ENCODE measurements at places on chromosomes 12 and 14.

- DNase-seq = no peak
These were observed 3.5 kb downstream of the LPAR5 start for GRCh38 chr12:6632026-6632983.

DNA sequence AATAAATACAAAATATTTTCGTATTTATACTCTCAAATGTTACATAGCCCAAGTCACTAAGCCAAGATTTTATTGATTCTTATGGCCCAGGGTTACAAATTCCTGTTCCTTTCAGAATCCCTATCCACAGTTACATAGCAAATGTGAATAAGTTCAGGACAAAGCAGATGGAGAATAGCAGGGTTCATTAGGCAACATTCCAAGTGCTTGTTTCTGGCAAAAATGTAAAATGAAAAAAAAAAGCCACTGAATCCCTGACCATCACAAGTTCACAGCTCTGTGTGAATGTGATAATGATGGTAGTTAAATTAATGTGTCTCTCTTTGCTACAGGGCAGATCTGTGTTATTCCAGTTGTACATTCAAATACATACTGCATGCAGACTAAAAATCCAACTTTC is 74.6 kb downstream of the KCNC2 start:
- DNase-seq = no peak

- DNase-seq = no peak
These were observed 50.3 kb upstream of the PPP2R5C start for GRCh38 chr14:101711041-101711856.

DNA sequence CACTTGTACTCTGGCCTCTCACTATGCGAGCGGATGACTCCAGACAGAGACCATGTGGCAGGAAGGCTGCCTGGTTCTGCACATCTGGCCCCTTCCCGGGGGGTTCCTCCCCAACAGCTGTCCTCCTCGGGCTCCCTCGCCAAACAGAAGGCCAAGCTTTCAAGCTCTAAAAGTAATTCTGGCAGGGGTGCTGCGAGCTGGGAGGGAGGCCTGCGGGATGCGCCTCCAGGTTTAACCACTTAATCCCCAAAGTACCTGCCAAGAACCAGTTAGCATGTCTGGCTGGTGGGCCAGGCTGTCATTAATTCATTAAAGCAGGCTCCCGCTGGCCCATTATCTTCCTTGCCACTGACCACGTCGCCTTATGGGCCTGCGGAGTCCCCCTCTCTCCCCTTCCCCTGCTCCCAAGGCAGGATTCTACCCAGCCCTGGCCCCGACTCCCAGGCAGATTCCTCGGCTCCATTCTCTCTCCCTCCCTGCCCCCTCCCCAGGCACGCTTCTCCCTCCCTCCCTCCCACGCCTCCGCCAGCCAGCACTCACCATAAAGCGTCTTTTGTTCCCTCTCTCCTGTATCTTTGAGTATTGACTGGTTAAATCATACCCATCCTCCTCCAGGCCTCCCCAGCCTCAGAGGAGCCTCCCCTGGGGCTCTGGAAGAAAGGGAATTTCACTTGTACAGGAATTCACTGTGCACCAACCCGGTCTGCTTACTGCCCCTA is 4.9 kb downstream of the HRK start:
- DNase-seq = no peak

DNA sequence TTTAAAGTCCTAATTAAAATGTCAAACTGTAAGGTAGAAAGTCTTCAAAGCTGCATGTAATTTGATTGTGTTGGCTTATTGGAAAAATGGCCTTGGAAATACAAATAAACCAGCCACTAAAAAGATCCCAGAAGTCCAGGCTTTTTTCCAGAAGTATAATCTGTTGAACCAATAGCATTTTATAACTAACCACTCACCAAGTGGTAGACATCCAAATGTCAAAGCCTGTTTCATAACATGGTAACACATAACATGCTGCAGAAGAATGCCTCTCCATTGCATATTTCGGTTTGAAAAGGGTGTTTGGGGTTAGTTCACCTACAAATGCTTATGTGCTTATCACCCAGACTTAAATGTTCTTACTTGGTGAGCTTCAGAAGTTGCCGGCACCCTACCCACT is 183.7 kb upstream of the DIO2 start:
- DNase-seq = no peak

DNA sequence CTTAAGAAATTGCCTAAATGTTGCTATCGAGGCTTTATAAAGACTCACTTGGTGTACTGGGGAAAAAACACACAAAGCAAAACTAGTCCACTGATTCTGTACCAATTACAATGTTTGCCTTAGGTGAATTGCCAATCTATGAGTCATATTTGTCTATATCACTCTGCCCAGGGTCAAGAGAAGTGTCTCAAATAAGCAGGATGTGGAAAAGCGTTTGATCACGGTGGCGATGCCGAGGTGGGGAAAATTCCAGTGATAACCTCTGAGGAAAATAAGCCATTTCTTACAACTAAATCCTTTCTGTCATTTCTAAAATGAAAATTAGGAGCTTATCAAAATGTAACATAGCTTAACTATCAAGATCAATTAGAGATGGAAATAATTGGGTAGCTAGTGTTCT is 148.6 kb upstream of the DIO3 start:
- no peak for DNase-seq

DNA sequence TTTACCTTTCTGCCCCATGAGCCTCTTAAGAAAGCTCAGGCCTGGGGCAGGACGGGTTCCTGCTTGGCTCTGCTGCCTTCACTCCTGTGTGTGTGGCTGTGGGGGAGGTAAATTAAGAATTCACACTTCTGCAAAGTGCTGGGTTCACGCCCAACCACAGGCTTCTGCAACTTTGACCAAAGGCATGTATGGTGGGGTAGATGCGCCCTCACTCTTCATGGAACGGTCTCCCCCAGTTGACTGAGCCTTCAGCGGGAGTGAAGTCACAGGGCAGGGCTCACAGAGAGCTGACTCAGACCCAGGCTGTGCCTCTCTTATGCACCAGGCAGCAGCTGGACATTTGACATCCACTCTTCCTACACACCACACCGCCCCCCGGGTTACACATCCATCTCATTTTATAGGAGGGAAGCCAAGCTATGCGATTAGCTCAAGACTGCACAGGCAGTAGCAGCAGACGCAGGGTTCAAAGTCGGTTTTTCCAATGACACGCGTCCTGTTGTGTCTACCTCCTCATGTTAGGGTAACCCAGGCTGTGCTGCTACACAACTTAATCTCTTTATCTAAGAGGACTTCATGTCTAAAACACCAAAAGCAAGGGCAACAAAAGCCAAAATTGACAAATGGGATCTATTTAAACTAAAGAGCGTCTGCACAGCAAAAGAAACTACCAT is 15.4 kb upstream of the BCL11B start:
- peak; percentile 47 for DNase-seq

- DNase-seq = no peak
These were observed 76.1 kb downstream of the RMST start for GRCh38 chr12:97538705-97539104.

DNA sequence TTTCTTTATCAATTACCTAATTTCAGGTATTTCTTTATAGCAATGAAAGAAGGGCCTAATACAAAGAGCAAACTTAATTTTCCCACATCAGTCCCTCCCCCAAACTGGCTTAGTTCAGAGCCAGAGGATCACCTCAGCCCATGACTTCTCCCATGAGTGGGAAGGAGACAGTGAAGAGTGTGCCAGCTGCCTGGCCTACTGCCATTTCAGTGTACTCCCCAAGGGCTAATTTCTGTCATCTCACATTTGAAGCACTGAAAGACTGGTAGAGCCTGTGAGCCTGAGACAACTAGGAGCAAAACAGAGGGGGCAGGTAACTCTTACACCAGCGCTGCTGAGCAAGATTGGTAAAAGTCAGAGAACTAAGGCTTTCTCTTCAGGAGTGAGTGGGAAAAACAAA is 29.1 kb upstream of the ADAM20 start:
- no peak for DNase-seq

GRCh38 chr12:53941187-53941586 is 2.6 kb downstream of the HOXC13 start:
- no peak for DNase-seq

- DNase-seq = no peak
These were observed 3.9 kb upstream of the KRT79 start for GRCh38 chr12:52837781-52838608.

DNA sequence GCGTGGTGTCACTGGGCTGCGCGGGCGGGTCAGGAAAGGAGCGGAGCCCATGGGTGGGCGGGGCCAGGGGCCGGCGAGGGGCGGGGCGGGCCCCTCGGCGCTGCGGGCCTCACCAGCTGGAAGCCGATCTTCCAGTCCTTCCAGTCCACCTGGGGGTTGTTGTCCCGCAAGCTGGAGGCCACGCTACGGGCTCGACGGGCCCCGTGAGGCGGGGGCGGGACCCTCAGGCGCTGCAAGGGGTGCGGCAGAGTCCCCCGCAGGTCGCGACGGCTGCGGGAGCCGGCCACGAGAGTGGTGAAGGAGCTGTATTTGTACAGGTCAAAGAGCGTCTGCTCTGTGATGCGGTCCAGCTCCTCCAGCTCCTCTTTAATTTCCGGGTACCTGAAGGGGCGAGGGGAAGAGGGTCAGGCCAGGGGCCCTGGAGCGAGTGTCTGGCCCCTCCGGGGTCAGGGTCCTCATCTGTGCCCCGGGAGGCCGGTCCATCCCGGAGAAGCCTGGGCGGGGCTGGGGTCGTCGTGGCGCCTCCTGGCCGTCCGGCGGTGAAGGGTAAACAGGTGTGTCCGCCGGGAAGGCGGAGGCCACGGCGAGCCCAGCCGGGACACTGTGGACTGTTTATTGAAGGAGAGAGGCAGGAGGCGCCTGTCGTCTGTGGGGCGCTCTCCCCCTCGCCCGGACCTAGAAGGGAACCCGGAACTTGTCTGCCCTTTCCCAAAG is 11.9 kb downstream of the SCNN1A start:
- peak; percentile 59 for DNase-seq

- no peak for DNase-seq
These were observed 33.3 kb downstream of the WNK1 start for GRCh38 chr12:785706-786105.

DNA sequence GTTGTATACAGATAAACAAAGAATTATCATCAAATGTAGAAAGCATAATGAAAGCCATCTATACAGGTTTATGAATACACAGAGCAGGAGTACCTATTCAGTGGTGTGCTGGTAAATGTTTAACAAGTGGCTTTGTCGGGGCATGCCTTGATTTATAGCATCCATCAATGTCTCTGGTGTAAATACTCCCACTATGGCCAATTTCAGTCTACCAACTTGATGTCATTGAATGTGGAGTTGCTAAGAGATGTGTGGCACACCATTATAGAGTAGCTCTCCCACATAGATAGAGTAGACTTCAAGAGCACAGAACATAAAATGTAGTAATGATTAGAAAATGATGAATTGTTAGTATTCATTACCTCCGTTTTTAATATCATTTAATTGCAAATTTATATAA is 9.3 kb downstream of the GRIP1 start:
- DNase-seq = no peak

DNA sequence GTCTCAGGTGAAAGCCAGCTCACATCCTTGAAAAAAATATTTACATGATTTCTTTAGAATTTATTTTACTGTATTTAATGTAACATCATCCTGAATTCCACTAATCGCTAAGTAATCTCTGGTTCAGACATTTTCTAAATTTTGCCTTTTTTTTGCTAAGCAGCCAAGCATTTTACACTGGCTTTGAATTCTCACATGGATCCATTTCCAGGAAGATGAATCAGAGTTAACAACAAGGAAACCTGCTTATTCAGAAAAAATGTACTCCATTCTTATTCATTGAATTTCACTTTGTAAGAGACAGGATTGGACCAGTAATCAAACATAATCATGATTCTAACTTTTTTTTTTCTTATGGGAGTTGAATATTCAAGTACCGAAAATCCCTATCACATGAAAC is 1785.1 kb upstream of the FLRT2 start:
- DNase-seq = no peak

GRCh38 chr12:5220835-5221234 is 177.2 kb downstream of the KCNA5 start:
- no peak for DNase-seq

DNA sequence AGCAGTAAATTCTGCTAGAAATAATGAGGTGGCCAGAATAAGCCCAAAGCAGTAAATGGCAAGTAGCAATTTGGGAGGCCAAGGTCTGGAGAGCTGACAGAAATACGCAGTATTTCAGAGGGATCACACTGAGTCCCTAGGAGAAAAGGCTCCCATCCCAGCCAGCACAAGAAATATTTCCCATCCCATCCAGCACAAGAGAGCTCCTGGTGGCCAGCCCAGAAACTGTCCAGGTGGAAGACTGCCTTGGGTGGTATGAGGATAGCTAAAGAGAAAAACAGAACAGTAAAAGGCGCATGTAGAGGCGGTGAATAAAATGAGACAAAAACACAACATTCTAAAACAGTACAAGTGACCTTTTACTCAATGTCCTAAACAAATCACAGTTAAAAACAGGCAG is 120.7 kb downstream of the HECTD4 start:
- no peak for DNase-seq

GRCh38 chr14:105151838-105152793 is 16.5 kb downstream of the JAG2 start:
- no peak for DNase-seq

DNA sequence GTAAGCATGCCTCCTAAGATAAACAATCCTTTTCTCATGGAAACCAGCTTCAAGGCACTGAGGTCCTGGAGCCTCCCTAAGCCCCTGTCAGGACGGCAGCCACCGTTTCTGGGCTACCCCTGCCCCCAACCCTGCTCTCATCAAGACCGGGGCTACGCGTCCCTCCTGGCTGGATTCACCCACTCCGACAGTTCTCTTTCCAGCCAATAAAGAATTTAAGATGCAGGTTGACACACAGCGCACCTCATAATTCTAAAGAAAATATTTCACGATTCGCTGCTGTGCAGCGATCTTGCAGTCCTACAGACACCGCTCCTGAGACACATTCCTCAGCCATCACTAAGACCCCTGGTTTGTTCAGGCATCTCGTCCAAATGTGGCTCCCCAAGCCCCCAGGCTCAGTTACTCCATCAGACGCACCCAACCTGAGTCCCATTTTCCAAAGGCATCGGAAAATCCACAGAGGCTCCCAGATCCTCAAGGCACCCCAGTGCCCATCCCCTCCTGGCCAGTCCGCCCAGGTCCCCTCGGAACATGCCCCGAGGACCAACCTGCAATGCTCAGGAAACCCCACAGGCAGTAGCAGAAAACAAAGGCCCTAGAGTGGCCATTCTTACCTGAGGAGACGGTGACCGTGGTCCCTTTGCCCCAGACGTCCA is 336.3 kb downstream of the TMEM121 start:
- DNase-seq = no peak

- DNase-seq = no peak
These were observed 37.5 kb downstream of the KCNA1 start for GRCh38 chr12:4947253-4947652.

GRCh38 chr12:39294715-39295114 is 148.2 kb downstream of the KIF21A start:
- DNase-seq = no peak

- DNase-seq = no peak
These were observed 100.7 kb upstream of the SFSWAP start for GRCh38 chr12:131610181-131610580.

DNA sequence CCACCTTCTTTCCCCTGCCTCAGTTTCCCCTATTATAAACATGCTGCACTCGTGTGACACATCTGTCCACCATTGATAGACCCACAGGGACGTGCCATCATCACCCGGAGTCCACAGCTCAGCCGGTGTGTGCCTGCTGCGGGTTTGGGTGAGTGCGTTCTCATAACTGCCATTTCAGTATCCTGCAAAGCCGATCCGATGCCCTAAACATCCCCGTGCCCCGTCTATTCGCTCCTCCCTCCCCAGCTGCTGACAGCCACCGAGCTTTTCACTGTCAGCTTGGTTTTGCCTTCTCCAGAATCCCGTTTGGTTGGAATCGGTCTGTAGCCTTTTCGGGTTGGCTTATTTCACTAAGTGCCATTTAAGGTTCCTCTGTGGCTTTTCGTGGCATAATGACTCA is 3.9 kb downstream of the LRCOL1 start:
- DNase-seq = no peak

GRCh38 chr14:66746316-66747006 is 238.5 kb downstream of the GPHN start:
- DNase-seq = peak; percentile 15

Measured in AML-193 (cell line).